ENCODE measurements at places on chromosomes 16 and 17.

DNA sequence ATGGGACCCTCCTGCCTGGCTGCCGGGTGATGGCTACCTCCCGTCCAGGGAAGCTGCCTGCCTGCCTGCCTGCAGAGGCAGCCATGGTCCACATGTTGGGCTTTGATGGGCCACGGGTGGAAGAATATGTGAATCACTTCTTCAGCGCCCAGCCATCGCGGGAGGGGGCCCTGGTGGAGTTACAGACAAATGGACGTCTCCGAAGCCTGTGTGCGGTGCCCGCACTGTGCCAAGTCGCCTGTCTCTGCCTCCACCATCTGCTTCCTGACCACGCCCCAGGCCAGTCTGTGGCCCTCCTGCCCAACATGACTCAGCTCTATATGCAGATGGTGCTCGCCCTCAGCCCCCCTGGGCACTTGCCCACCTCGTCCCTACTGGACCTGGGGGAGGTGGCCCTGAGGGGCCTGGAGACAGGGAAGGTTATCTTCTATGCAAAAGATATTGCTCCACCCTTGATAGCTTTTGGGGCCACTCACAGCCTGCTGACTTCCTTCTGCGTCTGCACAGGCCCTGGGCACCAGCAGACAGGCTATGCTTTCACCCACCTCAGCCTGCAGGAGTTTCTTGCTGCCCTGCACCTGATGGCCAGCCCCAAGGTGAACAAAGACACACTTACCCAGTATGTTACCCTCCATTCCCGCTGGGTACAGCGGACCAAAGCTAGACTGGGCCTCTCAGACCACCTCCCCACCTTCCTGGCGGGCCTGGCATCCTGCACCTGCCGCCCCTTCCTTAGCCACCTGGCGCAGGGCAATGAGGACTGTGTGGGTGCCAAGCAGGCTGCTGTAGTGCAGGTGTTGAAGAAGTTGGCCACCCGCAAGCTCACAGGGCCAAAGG is 36.8 kb downstream of the NLRC5 start:
- DNase-seq = no peak

GRCh38 chr17:5434984-5435383 is 4.0 kb downstream of the C1QBP start:
- no peak for DNase-seq

DNA sequence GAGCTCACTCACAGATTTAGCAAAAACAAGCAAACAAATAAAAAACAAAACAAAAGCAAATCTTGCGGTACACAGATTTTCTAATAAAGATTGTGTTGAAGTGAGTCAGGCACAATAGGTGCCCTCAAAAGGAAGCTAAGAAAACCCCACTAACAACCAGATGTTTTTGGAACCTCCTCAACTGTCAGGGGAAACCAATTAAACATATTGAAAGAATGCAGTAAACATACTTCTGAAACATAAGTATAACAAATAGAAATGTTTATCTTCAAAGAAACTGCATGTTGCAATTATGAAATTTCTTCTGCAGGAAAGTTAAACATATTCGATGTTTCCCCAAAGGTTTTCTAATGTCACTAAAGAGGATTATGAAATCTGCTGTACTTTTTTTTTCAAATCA is 110.5 kb upstream of the CORO6 start:
- peak; percentile 60 for DNase-seq

DNA sequence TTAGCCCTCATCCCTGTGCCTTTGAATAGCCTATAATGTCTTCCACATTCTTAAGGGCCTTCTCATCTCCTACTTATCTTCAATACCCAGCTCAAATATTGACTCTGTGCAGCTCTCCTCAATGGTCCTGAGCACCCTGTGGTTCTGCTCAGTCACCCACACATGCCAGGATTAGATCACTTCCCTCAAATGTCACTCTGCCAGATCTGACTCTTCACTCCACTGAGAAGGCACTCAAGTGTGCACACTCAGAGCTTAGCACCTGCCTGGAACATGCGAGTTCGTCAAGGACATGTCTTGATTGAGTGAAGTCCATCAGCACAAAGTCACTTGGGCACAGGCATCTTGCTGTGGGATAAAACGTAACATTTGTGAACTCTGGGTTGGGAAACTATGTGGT is 404.8 kb downstream of the CDH13 start:
- DNase-seq = no peak
